Kidney (tissue), 22 donors: ENCODE measurements at places on chromosomes 6 and 20. TPM values are rescaled to one million over a fixed set of nuclear protein-coding genes. Genes with fewer than 3 reads are reported as not detected.

Gene HLA-DQB2
- total RNA-seq: 15.1 TPM

Gene UBE2V1
- 99.1 TPM for total RNA-seq

Gene NELFCD
- 50.2 TPM for total RNA-seq

Gene CLPSL2
- not detected for total RNA-seq

Gene HUS1B
- total RNA-seq: 1.2 TPM

Gene NNAT
- total RNA-seq: 0.25 TPM

Gene RCAN2
- total RNA-seq: 25.7 TPM

Gene LPA
- not detected for total RNA-seq

Gene HDGFL1
- total RNA-seq: not detected

Gene TMEM151B
- total RNA-seq: not detected

Gene SLCO4A1
- 80.3 TPM for total RNA-seq

Gene OR2J1
- not detected for total RNA-seq

Gene EBF4
- 10.2 TPM for total RNA-seq

Gene GUCA1A
- not detected for total RNA-seq

Gene NKAIN2
- 1.8 TPM for total RNA-seq

Gene PPP1R18
- 51.9 TPM for total RNA-seq

Gene LKAAEAR1
- 0.31 TPM for total RNA-seq

Gene PPP1R14C
- 15.8 TPM for total RNA-seq
